AG08395 (cell line): ENCODE measurements at places on chromosomes 5 and 9.

- no peak for DNase-seq
Observed at GRCh38 chr5:33877449-33877848, 14.3 kb downstream of the ADAMTS12 start.

GRCh38 chr5:30878746-30879145 is 314.7 kb upstream of the CDH6 start:
- DNase-seq: no peak

GRCh38 chr9:17631396-17631795 is 52.5 kb downstream of the SH3GL2 start:
- no peak for DNase-seq

GRCh38 chr5:69043655-69043996 is 50.2 kb upstream of the SLC30A5 start:
- no peak for DNase-seq

- DNase-seq: no peak
Observed at GRCh38 chr5:125276096-125276495, 529.7 kb upstream of the ZNF608 start.
